ENCODE measurements at places on chromosomes 2 and 18.

- DNase-seq: no peak
These were observed 34.6 kb upstream of the INSIG2 start for GRCh38 chr2:118053681-118054080.

- no peak for DNase-seq
These were observed 20.1 kb upstream of the TEX51 start for GRCh38 chr2:126878601-126879000.

- no peak for DNase-seq
These were observed 33.7 kb downstream of the ANKRD30B start for GRCh38 chr18:14781671-14782070.

DNA sequence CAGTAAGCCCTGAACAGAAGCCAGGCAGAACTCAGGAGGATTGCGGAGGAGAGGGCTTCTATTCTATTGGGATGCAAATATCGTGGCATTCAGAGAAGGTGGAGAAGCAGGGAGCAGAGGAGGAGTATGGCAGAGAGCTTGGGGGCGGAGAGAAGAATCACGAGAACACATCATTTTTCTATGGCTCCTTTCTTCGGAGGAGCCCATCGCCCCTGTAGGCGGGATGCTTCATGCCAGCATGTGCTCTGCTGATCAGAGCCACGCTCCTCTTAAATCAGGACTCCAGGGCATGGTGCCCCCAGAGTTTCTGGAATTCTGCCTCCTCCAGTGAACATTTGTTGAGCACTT, 71.1 kb downstream of the CIB4 start:
- DNase-seq: no peak

DNA sequence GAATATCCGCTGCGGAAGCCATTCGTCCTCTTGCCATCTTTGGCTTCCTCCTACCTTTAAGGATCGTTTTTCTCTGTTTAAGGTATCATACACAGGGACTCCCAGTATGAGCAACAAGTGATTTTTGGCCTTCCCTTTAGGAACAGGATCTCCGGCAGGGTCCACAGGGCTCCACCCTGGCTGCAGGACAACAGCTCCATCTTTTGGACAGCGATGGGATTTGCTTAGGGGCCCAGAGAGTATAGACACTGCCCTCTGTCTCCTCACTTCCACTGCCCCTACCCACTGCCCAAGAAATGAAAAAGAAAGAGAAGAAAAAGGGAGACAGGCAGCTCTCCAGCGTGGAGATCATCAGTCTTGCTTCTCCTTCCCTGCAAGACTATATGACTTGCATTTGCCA, 224.5 kb downstream of the UXS1 start:
- DNase-seq: no peak

GRCh38 chr2:231687133-231687852, 21.0 kb upstream of the PTMA start:
- peak; percentile 23 for DNase-seq

GRCh38 chr2:44945676-44946371, 4.3 kb downstream of the SIX3 start:
- no peak for DNase-seq

DNA sequence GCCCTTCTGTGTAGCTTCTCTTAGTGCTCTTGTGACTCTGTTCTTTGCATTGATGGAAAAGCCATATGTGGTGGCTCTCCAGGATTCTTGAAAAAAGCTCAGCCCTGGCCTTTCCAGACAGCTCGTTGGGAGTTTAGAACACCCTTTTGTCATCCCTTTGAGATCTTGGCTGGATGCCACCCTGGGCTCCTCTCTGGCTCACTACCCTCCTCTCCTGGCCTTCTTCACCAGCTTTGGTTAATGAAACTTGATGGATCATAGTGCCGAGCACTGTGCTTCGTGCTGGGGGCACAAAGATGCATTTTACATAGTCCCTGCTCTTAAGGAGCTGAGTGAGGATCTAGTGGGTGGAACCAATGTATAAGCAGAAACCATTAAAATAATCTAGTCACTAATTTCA, 15.6 kb upstream of the FHOD3 start:
- DNase-seq: no peak

DNA sequence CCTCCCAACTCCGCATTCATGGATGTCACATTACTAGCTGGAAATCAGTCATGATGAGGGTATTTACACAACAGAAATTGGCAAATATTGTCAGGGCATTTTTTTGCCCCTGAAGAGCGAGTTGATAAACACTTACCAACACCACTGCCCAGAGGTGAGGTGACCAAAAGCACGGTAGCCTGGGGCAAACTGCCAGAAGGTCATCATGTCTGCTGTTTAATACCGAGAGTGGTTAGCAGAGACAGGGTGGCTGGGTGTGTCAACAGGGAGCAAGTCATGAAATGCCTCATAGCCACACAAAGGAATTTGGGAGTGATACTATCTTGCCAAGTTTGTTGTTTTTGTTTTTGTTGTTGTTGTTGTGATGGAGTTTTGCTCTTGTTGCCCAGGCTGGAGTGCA, 37.0 kb upstream of the EPC2 start:
- DNase-seq: peak; percentile 36

GRCh38 chr2:207260947-207261346, 95.2 kb upstream of the KLF7 start:
- DNase-seq: no peak

DNA sequence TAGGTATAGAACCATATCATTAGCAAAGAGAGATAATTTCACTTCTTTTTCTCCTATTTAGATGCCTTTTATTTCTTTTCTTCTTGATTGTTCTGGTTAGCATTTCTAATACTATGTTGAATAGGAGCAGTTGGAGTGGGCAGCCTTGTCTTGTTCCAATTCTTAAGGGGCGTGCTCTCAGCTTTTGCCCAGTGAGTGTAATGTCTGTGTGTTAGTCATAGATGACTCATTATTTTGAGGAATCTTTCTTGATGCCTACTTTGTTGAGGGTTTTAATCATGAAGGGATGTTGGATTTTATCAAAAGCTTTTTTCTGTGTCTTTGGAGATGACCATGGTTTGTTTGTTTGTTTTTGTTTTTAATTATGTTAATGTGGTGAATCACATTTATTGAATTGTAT, 1453.1 kb upstream of the SLC39A10 start:
- DNase-seq: no peak

- no peak for DNase-seq
These were observed 180.5 kb downstream of the DIS3L2 start for GRCh38 chr2:232142049-232142448.

GRCh38 chr2:61423714-61424113, 47.2 kb downstream of the USP34 start:
- no peak for DNase-seq

DNA sequence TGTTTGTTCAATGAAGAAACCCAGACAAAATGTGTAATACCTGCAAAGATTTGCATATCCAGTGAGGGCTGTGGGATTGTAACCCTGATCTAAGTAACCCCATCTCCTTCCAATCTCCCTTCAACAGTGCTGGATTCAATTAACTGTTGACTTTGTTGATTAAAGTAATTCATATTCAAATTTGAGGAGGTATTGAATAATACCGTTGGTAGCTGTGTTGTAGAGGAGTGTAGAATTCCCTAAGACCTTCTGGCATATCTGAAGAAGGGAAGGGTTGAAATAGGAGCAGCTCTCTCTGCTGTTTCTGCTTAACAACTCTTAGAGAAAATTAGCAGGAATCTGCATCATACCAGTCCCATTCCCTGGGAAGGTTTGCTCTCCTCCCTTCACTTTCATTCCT, 28.2 kb downstream of the MAIP1 start:
- DNase-seq: no peak

DNA sequence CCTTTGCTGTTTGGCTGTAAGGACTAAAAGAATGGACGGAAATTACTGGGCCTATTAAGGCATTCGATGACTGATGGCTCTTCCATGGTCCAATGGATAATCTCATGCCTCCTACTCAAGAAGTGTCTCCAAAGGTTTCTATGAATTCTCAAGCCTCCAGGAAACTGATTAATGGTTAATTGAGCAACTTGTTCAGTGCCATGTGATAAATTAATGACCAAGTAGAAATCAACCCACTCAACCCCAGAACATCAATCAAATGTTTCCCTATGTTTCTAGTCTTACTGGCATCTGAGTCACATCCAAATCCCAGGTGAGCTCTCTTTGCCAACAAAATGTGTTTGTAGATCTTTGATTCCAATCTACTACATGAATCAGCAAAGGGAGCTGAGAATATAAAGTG, 103.6 kb downstream of the NXPH2 start:
- DNase-seq: no peak

GRCh38 chr18:54672109-54672508, 81.1 kb downstream of the DYNAP start:
- DNase-seq: no peak

DNA sequence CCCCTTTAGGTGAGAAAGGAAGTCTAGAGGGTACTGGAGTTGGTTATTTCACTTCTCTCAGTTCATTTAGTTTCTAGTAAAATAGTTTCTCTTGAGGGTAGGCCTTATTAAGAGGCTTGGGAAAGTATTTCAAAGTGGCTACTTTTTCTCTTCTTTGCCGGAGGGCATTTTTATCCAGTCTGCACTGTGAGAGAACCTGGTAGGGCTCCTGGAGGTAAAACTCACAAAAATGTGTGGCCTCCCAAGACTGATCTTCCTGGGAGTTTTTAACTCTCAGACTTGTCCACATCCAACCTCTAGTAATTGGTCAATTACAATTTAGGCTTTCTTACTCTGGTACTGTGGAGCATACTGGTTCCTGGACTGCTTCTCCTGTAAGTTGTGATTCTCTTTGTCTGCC, 28.0 kb downstream of the EHBP1 start:
- DNase-seq: no peak

- DNase-seq: no peak
These were observed 38.7 kb downstream of the STK39 start for GRCh38 chr2:168208652-168209051.

DNA sequence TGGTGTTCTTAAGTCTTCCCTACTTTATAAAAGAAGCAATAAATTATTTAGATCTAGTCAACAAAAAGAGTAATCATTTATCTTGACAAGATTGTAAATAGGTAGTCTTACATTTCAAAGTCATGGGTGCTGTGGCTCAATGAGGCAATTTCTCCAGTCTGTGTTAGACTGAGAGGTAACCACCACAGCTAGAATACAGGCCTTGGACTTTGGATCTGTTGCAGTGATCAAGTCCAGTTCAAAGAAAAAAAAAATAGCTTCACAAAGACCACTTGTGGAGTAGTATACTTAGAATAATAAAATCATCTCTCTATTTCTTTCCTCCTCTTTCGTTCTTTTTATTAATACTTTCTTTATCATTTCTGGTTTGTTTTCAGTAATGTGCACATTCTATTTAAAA, 93.1 kb upstream of the FSIP2 start:
- DNase-seq: no peak

DNA sequence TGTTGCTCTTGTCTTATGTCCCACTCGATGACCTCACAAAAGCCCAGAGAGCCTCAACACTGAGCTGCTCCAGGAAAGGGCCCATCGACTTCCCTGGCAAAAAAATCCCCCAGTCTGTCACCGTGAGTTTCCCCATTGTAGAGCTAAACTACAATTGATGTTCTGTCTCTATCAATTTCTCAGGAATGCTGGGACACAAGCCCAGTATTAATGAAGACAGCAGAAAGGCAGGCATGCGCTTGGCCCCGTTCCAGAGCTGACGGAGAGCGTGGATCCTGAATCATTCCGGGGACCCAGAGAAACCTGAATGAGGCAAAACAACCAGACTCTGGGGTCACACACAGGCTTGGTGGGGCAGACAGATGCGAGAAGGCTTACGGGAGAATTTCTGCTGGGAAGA, 146.9 kb downstream of the TTC32 start:
- DNase-seq: no peak

GRCh38 chr18:56831988-56832387, 180.8 kb downstream of the WDR7 start:
- no peak for DNase-seq

DNA sequence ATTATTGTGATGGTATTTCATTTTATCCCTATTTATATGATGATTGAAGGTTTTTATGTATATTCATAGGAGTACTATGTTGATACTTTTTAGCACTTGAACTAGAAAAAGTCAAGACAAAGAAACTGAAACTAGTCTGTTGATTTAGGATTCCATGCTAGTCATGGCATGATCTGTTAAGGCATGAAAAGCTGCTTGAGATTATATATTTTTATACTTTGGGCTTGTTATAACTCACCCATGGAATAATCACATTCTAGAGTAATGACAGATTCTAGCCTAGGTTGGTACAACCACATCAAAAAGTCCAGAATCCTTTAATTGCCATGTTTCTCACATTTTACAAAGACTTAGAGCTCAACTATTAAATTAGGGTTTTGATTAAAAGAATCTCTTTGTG, 472.6 kb upstream of the CELF4 start:
- DNase-seq: no peak

DNA sequence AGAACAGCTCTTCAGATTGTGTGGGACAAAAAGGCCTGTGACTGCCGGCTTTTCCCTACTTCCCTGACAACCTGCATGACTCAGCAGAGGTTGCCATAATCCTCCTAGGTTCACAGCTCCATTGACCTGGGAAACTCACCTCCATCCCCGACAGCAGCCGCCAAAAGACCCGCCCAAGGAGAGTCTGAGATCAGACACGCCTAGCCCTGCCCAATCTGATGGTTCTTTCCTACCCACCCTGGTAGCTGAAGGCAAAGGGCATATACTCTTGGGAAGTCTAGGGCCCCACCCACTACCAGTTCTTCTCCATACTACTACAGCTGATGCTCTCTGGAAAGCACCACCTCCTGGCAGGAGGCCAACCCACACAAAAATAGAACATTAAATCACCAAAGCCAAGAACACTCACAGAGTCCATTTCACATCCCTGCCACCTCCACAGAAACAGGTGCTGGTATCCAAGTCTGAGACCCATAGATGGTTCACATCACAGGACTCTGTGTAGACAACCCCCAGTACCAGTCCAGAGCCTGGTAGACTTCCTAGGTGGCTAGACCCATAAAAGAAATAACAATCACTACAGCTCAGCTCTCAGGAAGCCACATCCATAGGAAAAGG, 140.6 kb downstream of the NETO1 start:
- DNase-seq: no peak

GRCh38 chr2:176112375-176113302, 3.9 kb upstream of the HOXD10 start:
- no peak for DNase-seq

DNA sequence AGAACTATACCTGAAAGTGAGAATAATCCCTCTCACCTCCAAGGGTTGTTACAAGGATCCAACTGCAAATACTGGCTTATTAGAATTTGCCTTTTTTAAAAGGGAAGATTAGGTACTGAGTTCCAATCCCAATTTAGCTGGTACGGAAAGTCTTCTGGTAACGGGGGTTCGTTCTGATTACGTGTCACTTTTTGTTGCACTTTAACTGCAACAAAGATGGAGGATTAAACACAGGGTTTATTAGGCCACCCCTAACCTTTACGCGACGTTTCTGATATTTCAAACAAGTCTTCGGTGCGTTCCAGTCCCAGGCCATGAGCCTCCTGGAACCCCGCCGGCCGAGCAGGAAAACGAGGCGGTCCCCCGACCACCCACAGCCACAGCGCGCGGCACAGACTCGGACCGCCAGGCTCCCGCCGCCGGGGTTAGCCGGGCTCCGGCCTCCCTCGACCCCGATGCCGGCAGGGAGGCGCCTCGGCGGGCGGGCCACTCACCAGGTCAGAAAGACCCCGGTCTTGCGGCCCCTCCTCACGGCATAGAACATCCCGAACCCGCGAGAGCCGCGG, 411 bp downstream of the RNASEH1 start:
- DNase-seq: no peak
